ENCODE measurements at places on chromosomes 16 and 17. TPM values are rescaled to one million over a fixed set of nuclear protein-coding genes. Genes with fewer than 3 reads are reported as not detected.

MSLN gene
- not detected for polyA plus RNA-seq

GPR142 gene
- not detected for polyA plus RNA-seq

KCNJ2 gene
- 2.3 TPM for polyA plus RNA-seq

FOXN1 gene
- polyA plus RNA-seq: not detected

PMFBP1 gene
- polyA plus RNA-seq: 0.38 TPM

RABEP2 gene
- polyA plus RNA-seq: 27.4 TPM

MFAP4 gene
- polyA plus RNA-seq: 95.2 TPM

ALDH3A1 gene
- polyA plus RNA-seq: 0.09 TPM

SNX20 gene
- 0.34 TPM for polyA plus RNA-seq

NUPR1 gene
- 106 TPM for polyA plus RNA-seq

RPL27 gene
- 2,068 TPM for polyA plus RNA-seq

TEX19 gene
- not detected for polyA plus RNA-seq

MLLT6 gene
- 81.2 TPM for polyA plus RNA-seq

GP1BA gene
- 0.16 TPM for polyA plus RNA-seq

EVI2B gene
- 2.0 TPM for polyA plus RNA-seq

PRSS27 gene
- polyA plus RNA-seq: 0.25 TPM

CYGB gene
- 58.7 TPM for polyA plus RNA-seq

HASPIN gene
- 0.11 TPM for polyA plus RNA-seq

KRTAP4-4 gene
- polyA plus RNA-seq: not detected

DCTN5 gene
- 12.4 TPM for polyA plus RNA-seq

C17orf67 gene
- 0.43 TPM for polyA plus RNA-seq

PER1 gene
- 110 TPM for polyA plus RNA-seq

MMP28 gene
- 9.2 TPM for polyA plus RNA-seq

PYDC1 gene
- polyA plus RNA-seq: 0.23 TPM

TPSG1 gene
- polyA plus RNA-seq: not detected

NOB1 gene
- 14.9 TPM for polyA plus RNA-seq

NME4 gene
- polyA plus RNA-seq: 73.1 TPM

TMEM235 gene
- polyA plus RNA-seq: not detected
